Sigmoid colon (tissue), 7 donors: ENCODE measurements at places on chromosomes 12 and 14.

DNA sequence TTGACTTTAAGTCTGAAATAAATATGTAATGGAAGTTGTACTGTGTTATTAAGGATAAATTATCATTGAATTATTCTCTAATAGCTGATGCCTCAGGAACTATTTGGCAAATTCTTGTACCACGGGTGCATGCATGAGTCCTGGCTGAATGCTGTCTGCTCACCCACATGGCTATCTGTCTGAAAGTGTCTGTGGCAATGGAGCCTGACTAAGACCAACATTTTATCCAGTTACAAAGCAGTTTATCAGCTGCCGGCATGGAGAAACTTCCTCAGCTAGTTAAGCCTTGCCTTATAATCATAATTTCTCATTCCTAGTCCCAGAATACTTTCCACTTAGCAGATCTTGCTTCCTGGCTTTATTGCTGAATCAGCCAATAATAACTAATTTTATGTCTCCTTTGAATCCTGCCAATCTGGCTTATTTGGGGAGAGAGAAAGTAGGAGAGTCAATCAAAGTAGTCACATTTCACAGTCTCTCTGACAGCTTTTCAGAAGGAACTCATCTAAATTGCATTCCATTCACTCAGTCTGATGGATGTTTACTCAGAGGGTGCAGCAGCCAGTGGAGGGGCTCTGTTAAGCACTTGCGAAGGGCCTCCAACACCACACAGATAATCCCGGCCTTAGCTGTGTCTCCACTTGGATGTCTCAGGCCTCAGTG, 280.6 kb upstream of the CLEC14A start:
- DNase-seq: no peak

DNA sequence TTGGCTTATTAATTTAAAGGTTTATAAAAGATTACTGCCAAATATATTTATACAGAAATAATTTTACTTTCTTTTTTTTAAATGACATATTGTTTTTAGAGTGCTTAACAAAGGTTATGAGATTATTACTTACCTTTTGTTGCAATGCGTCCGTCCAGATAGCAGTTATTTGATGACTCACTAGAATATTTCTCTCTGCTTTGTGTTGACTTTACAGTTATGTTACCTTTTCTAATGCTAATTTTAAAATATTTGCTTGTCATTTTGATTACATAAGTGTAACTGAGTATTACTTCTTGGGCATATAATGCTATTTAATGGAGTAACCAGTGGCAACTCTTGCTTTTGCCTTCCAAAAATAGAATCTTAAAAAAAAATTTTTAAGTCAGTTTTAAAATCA, 6.3 kb upstream of the PZP start:
- no peak for DNase-seq

GRCh38 chr12:29782871-29783772, 620 bp downstream of the TMTC1 start:
- peak; percentile 75 for DNase-seq

DNA sequence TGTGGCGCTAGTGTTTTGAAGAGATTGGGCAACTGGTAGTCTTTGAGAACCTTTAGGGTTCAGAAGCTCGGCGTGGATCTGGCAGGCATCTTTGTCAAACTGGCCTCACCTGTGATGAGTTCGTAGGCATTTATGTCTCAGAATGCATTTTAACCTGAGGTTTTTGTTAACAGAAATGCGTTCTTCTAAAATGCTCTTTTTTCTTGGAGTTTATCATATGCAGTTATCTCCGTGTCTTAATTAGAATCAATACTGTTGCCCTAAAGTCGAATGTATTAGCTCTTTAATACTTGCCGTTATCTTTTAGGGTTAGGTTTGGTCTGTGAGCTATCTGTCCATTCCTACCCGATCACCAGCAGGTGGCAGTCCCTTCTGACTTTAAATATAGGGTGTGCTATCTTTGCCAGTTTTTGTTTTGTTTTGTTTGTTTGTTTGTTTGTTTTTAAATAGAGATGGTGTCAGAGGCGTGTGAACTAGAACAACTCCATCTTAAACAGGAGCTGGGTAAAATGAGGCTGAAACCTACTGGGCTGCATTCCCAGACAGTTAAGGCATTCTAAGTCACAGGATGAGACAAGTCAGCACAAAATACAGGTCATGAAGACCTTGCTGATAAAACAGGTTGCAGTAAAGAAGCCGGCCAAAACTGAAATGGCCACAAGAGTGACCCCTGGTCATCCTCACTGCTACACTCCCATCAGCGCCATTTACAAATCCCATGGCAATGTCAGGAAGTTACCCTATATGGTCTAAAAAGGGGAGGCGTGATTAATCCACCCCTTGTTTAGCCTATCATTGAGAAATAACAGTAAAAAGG, 1.4 kb downstream of the ATF1 start:
- no peak for DNase-seq
